ENCODE measurements at places on chromosomes 12 and 14.

DNA sequence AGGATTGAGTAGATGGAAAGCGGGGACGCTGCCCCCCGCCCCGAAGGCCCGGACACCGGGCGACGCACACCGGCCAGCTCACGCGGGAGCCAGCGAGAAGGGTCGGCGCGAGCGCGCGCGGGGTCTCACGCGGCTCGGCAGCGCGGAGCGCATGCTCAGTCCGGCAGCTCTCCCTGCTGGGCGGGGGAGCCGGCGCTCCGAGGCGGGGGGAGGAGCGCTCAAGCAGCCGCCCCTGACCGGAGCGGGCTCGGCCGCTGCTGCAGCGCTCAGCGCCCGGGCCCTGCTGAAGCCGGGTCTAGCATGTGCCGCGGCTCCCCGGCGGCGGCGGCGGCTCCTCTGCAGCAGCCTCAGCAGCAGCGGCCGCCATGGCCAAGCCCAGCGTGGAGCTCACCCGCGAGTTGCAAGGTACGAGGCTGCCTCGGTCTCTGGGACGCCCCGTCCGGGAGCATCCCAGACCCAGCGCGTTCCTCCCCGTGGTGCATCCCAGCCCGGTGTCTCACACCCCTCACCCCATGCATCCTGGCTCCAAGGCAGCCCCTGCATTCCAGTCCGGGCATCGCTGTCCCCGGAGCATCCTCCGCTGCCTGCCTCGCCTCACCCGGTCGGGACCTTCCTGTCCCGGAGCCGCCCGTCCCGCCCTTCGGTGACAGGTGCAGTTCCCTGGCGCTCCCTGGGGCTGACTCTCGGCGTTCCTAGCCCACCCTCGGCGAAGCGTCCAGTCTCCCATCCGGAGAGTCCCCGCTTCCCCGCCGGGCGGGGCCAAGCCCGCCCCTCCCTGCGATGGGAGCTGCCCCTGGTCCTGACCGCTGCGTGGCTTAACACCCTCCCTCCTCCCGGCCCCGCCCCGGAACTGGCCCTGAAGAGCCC, at the start of gene CARMIL3:
CARMIL3 (plus strand) TSS at position 221 of the 867 bp plus-strand sequence; CDS start at position 366, 145 bp downstream.
- DNase-seq, result peak; percentile 65

DNA sequence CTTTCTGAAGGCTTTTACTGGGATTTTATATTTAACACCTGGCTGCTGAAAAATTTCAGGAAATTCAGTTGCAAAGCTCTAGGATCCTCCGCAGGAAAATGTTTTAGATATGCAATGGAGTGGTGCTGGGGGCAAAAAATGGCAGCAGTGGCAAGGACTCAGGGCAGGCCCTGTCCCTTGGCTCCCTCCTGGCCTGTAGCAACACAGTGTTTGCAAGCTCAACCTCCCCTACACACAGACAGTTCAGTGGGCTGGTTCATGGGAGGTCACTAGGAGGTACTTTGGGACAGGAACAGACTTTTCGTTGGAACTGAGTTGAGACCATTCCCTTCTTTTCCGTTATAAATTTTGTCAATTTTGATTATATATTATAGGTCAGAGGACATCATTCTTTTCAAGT, 270.4 kb downstream of the ADAMTS20 start:
- DNase-seq, result no peak

- peak; percentile 46 for DNase-seq
Measured at GRCh38 chr12:50053583-50053982, 3.8 kb upstream of the ASIC1 start.

GRCh38 chr14:84217066-84217465, 1312.9 kb upstream of the FLRT2 start:
- DNase-seq, result no peak

DNA sequence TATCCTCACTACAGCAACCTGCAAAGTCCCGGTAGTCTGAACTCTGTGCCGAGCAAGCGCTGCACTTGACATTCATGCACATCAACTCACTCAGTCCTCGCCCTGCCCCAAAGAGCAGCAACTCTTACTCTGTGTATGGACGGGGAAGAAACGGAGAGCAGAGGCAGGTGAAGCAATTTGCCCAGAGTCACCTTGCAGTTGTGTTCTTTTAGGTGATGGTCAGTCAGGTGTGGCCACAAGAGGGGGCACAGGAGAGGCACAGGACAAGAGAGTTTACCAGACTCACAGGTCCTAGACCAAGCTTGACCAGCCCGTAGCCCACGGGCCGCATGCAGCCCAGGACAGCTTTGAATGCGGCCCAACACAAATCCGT, 39.1 kb downstream of the TSPAN11 start:
- DNase-seq, result no peak

DNA sequence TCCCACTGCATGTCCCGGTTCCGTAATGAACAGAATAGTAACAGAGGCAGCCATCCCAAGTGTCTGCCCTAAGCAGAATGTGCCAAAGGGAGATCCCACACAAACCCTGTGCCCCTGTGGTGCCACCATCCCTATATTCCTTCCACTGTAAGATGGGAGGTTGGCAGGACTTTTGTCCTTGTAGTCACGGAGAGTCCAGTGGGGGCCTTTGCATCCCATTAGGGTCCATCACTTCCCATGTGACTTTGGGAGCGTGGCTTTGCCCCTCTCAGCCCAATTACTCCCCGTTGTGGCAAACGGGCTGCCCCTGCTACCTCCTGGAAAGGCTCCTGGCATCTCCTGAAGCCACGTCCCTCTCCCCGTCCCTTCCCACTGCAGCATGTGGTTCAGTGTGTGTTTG, 189.5 kb upstream of the FKBP4 start:
- no peak for DNase-seq

DNA sequence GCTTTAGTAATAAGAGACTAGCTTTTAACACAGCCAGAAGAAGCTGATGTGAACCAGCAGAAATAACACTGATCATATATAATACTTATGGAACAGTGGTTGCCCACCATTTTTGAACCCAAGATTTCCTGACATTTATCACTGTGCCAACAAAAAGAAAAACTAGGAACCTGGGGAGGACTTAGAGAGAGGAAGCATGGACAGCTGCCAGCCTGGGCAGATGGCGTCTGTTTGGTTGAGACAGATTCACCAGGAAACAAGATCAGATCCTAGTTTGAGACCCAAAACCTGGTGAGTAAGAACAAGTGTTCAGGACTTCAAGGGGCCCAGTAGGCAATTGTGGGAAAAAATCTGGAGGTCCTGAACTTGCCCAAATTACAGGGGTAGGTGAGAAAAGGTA, 95.3 kb downstream of the BICD1 start:
- no peak for DNase-seq

DNA sequence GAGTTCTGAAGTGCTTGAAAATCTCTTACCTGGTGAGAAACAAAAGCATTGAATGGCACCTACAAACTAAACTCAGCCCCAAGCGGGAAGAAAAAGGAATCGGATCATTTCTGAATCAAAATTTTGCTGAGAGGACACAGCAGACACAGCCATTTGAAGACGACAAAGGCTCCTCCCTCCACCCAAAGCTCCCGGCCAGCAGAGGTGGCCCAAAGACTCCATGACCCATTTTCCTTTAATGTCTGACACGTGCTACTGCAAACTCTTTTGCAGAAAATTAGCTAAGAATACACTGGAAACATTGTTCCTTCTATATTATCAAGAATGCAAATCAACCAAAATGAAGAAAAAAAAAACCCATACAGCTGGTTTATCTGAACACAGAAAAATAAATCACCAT, 85.9 kb upstream of the FOXN3 start:
- DNase-seq, result no peak

- DNase-seq, result no peak
Measured at GRCh38 chr12:19850346-19851065, 411.2 kb downstream of the AEBP2 start.

- DNase-seq, result no peak
Measured at GRCh38 chr12:91333966-91334365, 151.3 kb upstream of the DCN start.

GRCh38 chr12:103748002-103748401, 93.0 kb downstream of the NT5DC3 start:
- DNase-seq, result no peak

- peak; percentile 87 for DNase-seq
Measured at GRCh38 chr12:64452559-64453329, 824 bp downstream of the TBK1 start.

DNA sequence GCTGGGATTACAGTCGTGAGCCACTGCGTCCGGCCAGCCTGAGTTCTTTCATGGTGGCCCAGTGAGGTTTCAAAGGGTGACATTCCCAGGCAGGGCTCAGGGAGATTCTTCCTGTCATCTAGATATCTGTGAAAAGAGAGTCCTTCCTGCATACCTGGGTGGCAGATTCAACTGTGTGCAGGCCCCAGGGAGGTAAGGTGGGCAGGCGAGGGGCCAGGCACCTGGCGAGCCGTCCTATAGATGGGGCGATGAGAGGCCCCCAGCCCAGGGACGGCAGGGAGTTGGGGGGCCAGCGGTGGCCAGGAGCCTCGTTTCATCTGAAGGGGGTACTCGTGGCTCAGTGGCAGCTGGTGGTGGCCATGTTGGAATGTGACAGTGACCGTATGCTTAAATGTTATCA, 7.1 kb upstream of the EP400 start:
- DNase-seq, result no peak

GRCh38 chr12:88743946-88744685, 163.8 kb upstream of the KITLG start:
- no peak for DNase-seq

GRCh38 chr14:24607635-24608514, 1.6 kb downstream of the GZMH start:
- no peak for DNase-seq

- no peak for DNase-seq
Measured at GRCh38 chr12:22252057-22252456, 82.5 kb downstream of the ST8SIA1 start.

DNA sequence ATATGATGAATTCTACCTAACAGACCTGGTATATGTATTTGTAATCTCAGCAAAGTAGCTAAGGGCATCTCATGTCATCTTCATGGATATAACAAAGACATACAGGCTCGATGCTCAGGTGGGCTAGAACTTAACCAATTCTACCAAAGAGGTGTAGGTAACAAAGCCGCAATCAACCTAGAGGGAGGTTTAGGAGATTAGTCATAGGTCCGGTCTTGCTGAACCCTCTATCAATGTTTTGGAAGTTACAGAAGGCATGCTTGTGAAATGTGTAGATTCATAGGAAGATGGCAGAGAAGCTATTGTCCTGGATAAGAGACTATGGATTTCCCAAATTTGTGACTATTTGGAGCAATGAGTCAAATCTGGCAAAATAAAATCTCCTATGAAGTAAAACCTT, 42.6 kb upstream of the SYCP3 start:
- no peak for DNase-seq

DNA sequence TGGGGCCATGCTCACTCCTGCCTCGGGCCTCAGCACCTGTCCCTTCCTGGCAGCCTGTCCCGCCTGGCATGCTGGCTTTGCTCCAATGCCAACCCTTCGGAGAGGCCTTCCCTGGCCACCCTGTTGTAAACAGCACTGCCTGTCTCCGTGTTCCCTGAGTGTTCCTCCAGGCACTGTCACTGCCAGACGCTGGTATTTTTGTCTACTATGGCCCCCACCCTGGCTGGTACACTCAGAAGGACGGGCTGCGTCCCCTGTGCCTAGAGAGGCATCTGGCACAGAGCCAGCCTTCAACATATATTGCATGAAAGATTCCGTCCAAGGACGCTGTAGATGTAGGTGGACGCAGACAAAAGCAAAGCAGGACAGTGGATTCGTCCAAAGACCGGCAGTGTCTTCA, 2.7 kb upstream of the ASPG start:
- DNase-seq, result no peak

DNA sequence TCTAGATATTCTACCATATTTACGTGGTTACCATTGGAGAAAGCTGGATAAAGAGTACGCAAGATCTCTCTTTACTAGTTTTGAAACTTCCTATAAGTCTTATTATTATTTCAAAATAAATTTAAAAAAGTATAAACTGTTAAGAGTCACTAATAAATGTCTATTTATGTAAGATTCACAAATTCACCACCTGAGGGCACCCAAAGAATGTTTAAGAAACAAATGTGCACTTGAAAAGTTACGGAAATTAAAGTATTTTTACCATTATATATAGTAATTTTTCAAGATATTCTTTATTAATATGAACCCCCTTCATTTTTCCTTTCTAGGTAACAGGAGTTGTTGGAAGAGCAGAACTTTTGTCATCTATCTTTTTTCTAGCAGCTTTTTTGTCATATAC, 11.9 kb downstream of the TMTC3 start:
- DNase-seq, result peak; percentile 47

DNA sequence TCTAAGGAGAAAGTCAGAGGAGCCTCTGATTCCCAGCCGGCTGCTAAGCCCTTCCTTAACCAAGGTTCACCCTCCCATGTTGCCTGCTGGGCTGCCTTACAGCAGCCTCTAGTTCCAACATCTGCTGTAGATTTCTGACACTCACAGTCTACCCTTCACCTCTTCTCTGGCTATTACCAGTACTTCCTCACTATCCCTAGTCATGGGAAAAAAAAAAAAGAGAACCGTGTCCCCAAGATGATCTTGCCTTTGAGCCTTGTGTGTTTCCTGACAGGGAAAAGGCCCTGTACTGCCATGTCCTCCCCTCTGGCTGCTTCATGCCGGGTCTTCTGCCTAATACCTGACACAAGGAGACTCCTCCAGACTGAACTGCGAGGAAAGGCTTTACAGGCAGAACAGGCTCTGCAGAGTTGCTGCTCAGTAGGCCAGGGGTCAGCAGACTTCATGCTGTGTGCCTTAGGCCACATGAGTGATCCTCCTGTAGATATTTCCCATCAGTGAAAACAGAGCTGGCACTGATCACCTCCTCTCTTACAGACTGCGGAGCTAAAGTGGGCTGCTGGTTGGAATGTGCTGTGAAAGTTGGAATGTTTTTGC, 46.8 kb downstream of the PRKCH start:
- peak; percentile 38 for DNase-seq

GRCh38 chr12:6927379-6928021, at the start of gene ATN1:
Gene ATN1, plus strand, starts transcription at chr12:6927959. Its CDS starts 6,043 bp downstream, at chr12:6934002.
- peak; percentile 72 for DNase-seq

DNA sequence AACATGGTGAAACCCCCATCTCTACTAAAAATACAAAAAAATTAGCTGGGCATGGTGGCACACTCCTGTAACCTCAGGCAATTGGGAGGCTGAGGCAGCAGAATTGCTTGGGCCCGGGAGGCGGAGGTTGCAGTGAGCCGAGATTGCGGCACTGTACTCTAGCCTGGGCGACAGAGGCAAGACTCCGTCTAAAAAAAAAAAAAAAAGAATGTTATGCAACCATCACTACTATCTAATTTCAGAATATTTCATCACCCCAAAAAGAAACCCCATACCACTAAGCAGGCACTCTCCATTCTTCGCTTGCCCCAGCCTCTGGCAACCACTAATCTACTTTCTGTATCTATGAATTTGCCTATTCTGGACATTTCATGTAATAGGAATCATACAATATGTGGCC, 68.8 kb upstream of the AMN start:
- peak; percentile 59 for DNase-seq

DNA sequence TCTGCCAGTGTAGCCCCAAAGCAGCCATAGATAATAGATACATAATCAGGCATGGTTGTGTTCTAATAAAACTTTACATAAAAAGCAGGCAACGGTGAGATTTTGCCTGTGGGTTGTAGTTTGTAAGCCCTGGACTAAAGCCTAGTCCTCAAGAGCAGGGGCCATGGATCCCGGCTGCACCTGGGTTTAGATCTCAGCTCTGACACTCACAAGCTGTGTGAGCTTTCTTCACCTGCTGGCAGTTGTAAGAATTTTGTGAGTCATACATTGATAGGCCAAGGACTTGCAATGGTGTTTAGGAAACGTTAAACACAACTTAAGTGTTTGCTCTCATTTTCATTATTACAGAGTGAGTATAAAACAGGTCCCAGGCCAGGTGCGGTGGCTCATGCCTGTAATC, 395.8 kb upstream of the TBX3 start:
- DNase-seq, result no peak
